NCI-H226 (cell line): ENCODE measurements at places on chromosomes 6 and 20.
A peak's percentile ranks its signal among the peaks of the same experiment; 100 is the strongest.

GRCh38 chr20:36153736-36154699 is 522 bp upstream of the EPB41L1 start:
- peak; percentile 59 for DNase-seq

GRCh38 chr20:9835302-9835701 is 3.6 kb downstream of the PAK5 start:
- DNase-seq: no peak

DNA sequence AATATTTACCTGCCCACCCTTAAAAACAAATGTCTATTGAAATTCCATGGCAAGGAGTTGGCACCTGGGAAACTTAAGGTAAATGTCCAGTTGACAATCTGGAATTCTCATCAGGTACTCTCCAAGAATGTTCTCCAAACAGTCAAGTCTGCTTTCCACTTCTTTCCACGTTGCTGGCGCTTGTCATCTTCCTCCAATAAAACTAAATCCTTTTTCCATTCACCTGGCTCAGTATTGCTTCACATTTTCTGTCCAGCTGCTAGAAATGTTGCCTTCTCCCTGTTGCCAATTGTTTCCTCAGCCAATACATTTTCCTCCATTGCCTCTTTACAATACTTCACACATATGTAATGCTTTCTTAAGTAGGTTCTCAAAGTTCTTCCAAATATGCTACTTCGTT is 1288.1 kb upstream of the MAP3K7 start:
- DNase-seq: no peak

DNA sequence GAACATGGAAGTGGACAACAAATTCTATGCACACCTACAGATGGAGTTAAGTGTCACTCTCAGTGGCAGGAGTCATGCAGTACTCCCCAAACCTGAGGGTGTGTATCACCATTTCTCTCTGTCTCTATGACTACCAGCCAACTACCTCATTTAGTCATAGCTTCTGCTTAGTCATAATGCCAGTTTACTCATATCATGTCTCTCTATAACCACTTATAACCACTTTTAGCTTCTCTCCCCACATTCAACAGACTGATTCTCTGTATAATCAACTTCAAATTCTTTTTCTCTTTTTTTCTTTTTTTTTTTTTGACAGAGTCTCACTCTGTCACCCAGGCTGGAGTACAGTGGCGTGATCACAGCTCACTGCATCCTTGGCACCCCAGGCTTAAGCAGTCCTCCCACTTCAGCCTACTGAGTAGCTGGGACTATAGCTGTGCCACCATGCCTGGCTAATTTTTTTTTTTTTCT is 13.8 kb upstream of the GTF3C6 start:
- DNase-seq: peak; percentile 88

GRCh38 chr6:109315341-109316110 is 66.7 kb downstream of the CD164 start:
- DNase-seq: no peak

DNA sequence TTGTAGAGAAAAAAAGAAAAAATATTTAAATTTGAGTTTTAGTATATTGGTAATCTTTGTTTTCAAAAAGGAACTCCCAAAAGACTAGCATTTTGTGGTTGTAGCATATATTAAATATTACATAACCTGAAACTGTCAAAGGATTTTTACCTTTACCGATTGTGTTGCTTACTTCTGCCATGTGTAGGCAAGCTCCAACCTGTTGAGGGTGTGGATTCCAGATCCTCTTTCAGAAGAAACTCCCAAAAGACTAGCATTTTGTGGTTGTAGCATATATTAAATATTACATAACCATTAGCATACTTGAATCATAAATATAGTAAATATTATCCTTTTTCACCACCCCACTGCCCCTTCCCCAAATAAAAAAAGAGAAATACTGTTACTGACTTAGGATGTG is 3.2 kb downstream of the DSE start:
- DNase-seq: no peak

DNA sequence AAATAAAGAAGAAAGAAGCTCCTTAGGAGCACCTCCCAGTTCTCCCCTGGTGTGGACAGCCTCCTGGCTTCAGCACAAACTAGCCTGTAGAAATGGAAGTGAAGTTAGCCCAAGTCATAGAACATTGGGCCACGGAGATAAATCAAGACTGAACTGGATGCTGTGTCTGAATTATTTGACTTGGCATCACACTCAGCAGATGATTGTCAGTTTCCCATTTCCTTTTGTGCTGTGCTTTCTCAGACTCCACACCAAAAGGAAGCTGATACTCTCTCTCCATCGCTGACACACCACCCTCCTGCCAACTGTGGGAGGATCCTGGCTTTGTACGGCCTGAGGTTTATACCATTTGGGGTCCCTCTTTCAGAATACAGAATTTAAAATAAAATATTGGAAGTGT is 209.8 kb downstream of the TFAP2A start:
- DNase-seq: peak; percentile 7

- peak; percentile 56 for DNase-seq
Observed at GRCh38 chr20:36886859-36887751, 11.2 kb downstream of the TLDC2 start.

GRCh38 chr20:47351643-47352331 is 4.7 kb downstream of the ZMYND8 start:
- no peak for DNase-seq

DNA sequence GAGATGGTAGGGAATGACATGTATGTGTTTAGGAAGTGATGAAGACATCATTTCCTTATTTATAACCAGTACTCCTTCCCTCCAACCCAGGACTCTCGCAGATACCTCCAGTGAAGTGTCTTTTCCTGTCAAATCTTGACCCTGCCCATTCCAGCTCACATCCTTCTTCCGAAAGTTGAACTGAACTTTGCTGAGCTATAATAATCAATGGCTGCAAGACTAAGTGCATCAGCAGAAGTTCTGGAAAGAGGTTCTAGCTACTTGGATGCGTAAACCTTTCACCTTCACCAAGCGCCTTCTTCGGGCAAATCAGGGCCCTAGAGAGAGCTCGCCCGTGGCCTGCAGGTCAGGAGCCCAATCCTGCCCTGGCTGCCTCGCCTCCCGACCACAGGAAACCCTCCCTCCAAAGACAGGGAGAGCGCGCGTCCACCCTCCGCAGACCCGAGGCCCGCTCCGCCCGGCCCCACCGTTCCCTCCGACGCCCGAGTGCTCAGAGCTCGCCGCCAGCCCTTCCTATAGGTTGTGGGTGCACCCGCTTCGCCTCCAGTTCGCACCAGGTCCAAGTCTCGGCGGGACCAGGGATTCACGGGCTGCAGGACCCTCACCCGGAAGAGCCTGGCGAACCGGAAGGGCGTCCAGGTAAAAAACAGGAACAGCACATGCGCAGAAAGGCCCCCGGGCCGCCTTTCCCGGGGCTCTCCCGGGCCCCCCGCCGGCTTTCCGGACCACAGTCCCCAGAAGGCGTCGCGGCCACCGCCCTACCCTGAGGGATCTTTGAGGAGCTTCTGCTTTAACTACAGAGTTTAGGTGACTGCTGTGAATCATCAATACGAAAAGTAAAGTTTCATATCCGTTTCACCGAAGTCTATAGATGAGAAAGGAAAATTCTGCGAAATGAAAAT is at the start of gene ZNF334:
Gene ZNF334 (minus strand): TSS at position 617 of the 902 bp plus-strand sequence. CDS start 1,457 bp downstream, outside the sequence.
- no peak for DNase-seq

DNA sequence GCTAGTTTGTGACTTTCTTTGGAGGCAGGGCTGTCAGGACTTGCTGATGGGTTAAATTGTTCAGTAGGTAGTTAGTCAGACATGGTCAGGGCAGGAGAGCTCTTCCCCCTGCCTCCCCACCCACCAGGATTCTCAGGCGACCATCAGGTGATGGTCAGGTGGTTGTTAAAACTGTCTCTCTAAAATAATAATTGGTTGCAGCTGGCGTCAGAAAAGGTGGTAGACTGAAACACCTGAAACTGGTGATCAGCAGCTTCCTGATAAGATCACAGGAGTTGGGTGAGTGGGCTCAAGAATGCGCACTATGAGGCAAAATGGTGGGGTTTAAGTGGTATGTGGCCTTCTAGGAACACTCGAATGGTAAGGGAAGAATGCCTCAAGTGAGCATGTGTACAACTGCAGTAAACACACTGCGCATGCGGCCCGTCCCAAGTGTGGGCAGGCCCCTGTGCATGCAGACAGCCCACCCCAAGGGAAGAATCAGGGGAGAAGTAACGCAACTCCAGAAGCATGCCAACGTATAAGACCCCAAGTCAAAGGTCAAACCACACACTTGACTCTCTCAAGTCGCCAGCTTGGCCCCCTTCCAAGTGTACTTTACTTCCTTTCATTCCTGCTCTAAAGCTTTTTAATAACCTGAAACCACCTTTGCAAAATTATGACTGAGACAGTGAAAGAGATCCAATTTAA is 7.9 kb upstream of the BLCAP start:
- DNase-seq: no peak

- DNase-seq: no peak
Observed at GRCh38 chr6:14738933-14739332, 506.9 kb upstream of the JARID2 start.
